Fibroblast of lung (primary cell): ENCODE measurements at places on chromosomes 2 and 18. TPM values are rescaled to one million over a fixed set of nuclear protein-coding genes. Genes with fewer than 3 reads are reported as not detected.
A peak's percentile ranks its signal among the peaks of the same experiment; 100 is the strongest.

DNA sequence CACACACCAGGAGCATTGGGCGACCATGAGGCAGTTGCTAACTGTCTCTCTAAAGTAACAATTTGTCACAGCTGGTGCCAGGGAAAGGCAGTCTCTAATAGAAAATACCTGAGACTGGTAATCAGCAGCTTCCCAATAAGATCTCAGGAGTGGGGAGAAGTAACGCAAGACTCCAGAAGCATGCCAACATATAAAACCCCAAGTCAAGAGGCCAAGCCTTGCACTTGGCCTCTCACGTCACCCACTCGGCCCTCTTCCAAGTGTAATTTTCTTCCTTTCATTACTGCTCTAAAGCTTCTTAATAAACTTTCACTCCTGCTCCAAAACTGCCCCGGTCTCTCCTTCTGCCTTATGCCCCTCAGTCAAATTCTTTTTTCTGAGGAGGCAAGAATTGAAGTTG is 455.6 kb upstream of the ACVR2A start:
- no peak for DNase-seq

DNA sequence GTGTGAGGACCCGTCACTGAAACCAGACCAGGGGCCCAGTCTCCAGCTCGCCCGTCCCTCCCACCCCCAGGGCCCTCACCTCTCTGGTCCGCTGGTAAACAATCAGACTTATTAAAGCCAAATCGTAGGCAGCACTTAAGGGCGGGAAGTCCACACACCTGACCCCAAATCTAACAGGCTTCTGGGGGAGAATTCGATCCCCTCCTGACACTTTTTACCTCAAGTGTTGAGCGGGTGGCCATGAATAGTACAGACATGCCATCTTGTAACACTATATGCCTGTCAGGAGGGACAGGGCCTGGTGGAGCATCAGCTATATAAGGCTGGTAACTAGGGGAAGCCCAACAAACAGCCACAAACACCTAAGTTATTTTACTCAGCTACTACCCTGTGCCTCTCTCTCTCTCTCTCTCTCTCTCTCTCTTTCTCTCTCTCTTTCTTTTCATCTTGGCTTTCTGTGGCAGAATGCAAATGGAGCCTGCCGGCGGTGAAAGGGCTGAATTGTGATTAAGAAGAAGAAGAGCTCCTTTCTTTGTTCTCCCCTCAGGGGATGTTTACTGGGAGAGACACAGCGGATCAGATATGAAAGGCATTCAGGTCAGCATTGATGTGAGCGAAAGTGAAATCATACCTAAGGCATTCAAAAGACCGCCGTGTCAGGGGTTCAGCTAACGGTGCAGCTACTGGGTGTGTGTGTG is 9.5 kb downstream of the ZEB2 start:
- DNase-seq = peak; percentile 72

DNA sequence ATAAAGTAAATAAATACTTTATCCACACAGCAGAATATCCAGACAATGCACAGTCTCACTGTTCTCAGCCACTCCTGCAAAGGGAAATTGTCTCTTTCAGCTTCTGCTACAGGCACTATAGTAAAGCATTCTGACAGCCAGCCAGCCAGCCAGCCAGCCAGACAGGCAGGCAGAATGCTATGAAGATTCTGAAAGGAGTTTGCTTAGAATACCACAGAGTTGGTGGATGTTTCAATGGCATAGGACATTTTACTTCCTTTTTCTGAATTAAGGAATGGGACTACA is 116.1 kb upstream of the CYP26B1 start:
- no peak for DNase-seq

DNA sequence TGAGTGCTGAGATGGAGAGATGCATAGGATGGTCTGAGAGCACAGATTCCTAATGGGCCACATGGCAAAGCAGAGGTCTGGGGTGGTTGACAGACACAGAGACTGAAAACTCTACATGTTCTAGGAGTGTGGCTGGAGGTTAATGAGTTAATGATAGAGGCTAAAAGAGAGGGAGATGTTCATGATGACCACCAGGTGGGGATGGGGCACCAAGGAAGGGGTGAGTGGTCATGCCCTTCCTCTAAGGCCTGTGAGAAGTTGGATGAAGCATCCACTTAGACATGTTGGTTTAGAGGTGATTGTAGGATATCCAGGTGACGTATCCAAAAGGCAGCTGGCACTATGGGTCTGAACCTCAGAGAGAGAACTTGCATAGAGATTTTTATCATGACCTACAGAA is 102.1 kb downstream of the LRP2 start:
- no peak for DNase-seq

DNA sequence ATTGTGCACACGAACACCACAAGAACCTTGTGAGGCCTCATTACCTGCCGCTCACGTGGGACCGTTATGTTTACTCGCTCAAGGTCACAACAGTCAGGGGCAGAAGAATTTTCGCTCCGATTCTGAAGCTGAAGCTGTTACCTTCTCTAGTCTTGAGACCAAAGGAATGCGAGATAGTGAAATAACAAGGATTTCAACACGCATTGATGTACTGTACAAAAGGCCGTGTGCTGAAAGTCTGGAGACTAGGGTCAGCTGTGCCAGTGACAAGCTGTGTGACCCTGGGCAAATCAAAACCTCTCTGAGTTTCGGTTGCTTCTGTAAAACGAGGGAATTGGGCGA is 583 bp downstream of the NEMP2 start:
- DNase-seq = no peak

DNA sequence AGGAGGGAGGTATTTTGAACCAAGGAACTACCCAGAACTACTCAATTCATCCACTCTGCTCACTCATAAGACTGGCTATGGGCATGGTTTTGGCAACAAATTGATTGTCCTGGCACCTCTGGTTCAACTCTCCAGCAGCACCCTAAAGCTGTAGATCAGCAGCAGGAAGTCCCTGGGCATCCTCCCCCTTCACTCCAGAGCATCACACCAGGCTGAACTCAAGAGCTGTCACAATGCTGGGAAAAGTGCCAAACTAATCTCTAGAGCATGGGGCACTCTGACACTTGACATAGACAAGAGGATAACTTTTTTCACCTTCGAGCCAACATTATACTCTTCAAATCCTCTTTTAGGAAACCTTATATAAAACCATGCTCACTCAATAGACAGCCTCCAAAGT is 154.1 kb upstream of the RBBP8 start:
- peak; percentile 6 for DNase-seq

- DNase-seq = peak; percentile 92
Observed at GRCh38 chr2:197286805-197287595, 23.6 kb downstream of the ANKRD44 start.

DNA sequence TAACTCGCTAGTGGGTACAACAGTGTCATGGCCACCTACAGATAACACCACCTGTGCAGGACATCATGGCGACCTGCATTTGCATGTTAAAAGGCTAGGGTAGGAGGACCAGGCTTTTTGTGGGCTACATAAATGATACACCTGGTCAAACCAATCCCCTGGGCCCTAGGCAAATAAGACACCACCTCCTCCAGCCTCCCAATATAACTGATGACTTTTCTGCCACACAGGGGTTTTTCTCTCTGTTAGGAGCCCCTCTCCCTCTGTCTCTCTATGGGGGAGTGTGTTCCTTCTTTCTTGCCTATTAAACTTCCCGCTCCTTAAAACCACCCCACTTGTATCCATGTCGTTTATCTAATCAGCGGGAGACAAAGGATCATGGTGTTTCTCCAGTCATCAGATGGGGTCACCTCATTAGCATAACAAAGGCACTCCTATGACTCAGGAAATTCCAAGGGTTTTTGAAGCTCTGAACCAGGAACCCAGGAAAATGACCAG is 10.8 kb upstream of the BUB1 start:
- DNase-seq = peak; percentile 84

- DNase-seq = no peak
Observed at GRCh38 chr2:82023710-82024109, 1719.2 kb upstream of the LRRTM1 start.

DNA sequence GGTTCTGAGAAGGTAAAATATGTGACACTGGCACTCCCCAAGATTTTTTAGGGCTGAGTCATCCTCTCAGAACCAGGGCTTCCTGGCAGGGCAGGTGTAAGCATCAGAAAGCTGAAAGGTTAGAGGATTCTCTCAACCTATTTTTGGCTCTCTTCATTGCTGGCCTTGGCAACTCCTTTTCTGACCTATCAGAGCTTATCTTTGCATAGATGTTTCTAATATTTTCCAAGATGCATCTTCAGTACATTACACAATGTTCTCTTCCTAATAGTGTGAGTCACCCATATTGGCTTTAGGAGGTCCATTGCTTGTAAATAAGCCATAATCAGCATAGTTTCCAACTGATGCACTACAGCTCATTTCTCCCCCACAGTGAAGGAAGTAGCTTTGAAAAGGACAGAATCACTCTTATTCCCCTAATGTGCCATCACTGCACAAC is 2008.4 kb upstream of the PIK3C3 start:
- DNase-seq = peak; percentile 88

GRCh38 chr2:127201452-127201851 is 18.6 kb downstream of the CYP27C1 start:
- no peak for DNase-seq

GRCh38 chr2:190696792-190697398 is 48.0 kb downstream of the NAB1 start:
- no peak for DNase-seq

DNA sequence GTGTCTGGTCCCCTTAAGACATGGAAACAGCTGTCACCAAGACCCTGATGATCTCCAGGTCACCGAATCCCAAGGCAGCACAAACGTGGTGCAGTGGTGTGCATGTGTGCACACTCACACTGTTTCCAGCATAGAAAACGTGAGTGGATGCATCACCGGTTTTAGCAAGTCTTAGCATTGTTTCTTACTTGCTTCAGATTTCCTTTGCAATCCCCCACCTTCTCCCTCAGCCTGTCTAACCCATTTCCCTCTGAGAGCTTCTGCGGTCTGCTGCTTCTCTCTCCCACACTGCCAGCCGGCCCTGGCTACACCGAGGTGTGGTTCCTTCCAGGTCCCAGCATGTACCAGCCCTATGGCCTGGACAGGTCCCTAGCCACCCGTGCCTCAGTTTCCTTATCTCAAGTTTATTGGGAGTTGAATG is 343.4 kb upstream of the HS6ST1 start:
- no peak for DNase-seq

MYO7B gene
- total RNA-seq = under 0.01 TPM in 1 of 2 replicates, not detected in the other

TANC1 gene
- 30.8 and 41.9 TPM in 2 replicates for total RNA-seq

VPS4B gene
- total RNA-seq = 48.0 and 52.0 TPM in 2 replicates

COPS7B gene
- total RNA-seq = 12.1 and 17.7 TPM in 2 replicates

NCKAP5 gene
- total RNA-seq = 1.0 and 2.6 TPM in 2 replicates
